Activated T-cell treated with anti-CD3 and anti-CD28 coated beads, Interleukin-2, amount 50 U/mL, for 48 hours (primary cell): ENCODE measurements at places on chromosomes 3 and 15.

GRCh38 chr15:56856934-56857333, 61.5 kb upstream of the TCF12 start:
- no peak for DNase-seq

- no peak for DNase-seq
These were observed 248.8 kb upstream of the TPM1 start for GRCh38 chr15:62793752-62794144.

- DNase-seq: no peak
These were observed 245.2 kb downstream of the EFHB start for GRCh38 chr3:19688767-19689166.

DNA sequence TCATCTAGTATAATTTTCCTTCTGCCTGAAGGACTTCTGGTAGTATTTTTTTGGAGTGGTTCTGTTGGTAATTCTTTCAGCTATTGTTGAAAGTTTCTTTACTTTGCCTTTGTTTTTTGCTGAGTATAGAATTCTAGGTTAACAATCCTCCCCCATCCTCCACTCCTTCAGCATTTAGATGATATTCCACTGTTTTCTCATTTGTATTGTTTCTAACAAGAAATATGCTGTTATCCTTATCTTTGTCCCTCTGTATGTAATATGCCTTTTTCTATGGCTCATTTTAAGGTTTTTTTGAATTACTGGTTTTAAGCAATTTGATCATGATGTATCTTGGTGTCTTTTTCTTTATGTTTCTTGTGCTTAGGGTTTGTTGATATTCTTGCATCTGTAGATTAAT, 53.9 kb downstream of the KLF15 start:
- DNase-seq: no peak

GRCh38 chr15:70512772-70513362, 250.5 kb downstream of the UACA start:
- DNase-seq: peak; percentile 84

DNA sequence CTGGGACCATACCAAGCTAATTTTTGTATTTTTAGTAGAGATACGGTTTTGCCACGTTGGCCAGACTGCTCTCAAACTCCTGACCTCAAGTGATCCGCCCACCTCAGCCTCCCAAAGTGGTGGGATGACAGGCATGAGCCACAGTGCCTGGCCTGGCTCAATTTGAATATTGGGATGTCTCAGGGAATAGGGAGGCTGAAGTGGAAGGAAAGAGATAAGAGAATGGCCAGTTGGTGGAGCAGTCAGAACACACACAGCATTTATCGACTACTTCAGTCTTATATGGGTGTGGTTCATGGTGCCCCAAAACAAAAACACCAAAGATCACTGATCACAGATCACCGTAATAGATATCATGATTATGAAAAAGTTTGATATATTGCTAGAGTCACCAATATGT, 144.4 kb downstream of the GMNC start:
- no peak for DNase-seq

- DNase-seq: no peak
These were observed 44.6 kb downstream of the P3H2 start for GRCh38 chr3:190076136-190076535.

DNA sequence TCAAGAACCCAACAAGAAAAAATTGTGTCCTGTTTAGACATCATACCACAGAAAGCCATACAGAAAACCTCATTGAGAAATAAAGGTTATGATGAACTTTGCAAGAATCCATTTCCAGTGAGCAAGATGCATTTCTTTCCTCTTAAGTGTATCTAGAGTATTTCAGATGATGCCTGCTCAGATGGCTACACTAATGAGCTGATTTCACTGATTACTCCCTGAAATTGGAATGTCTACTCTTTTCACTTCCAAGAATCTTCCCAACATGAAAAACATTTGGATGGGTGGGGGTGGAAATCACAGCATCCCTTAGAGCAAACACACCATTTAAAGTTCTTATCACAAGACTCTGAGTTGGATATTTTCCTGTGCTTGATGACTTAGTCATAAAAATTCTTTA, 41.4 kb upstream of the IL12A start:
- DNase-seq: no peak

GRCh38 chr3:134898181-134898754, 103.2 kb downstream of the EPHB1 start:
- DNase-seq: no peak

GRCh38 chr15:64460724-64461720, 644 bp downstream of the ZNF609 start:
- DNase-seq: peak; percentile 70

DNA sequence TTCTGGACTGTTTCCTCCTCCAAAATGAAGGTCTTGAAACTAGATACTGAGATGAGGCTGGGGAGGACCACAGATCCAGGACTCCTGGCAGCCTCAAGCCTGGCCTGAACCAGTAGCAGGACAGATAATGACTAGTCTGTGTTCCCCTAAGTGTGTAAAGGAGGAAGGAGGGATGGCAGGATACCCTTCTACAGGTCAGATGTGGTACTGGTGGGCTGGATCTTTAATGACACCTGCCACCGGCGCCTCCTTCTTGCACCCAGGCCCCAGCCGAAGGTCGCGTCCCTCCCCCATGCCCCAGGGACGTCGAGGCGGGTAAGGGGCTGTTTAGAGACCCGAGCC, 556 bp downstream of the USP19 start:
- DNase-seq: peak; percentile 25

- DNase-seq: no peak
These were observed 27.8 kb downstream of the LIPC start for GRCh38 chr15:58459560-58459959.

DNA sequence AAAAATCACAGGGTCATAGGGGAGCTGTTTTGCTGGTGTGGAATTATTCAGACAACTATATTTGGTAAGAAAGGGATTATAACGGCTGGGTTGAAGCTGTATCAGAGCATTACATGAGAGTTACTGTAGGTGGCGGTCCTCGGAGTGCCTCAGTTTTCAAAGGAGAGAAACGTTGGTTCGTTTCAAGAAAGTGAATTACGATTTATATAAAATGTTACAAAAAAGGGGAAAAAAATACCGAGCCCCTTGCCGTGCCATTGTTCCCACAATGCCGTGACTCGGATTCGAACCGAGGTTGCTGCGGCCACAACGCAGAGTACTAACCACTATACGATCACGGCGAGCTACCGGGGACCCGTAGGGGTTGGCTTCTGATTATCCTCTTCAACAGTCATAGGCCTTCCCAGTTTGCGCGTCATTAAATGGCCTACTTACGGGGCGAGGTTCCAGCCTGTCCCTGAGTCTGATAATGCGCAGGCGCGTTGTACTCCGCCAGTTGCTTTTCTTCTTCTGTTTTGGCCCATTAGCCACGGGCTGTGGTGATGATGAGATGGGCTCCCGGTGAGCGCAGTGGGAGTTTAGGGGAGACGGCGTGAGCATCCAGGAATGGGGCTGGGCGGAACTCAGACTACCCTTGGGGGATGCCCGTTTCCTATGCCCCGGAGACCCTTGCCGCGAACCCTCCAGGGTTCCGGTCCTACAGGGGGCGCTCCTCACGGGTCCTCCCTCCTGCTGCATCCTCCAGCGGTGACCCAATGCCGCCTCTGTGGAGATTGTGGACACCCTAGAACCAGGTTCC, 10.8 kb upstream of the SHF start:
- peak; percentile 98 for DNase-seq

DNA sequence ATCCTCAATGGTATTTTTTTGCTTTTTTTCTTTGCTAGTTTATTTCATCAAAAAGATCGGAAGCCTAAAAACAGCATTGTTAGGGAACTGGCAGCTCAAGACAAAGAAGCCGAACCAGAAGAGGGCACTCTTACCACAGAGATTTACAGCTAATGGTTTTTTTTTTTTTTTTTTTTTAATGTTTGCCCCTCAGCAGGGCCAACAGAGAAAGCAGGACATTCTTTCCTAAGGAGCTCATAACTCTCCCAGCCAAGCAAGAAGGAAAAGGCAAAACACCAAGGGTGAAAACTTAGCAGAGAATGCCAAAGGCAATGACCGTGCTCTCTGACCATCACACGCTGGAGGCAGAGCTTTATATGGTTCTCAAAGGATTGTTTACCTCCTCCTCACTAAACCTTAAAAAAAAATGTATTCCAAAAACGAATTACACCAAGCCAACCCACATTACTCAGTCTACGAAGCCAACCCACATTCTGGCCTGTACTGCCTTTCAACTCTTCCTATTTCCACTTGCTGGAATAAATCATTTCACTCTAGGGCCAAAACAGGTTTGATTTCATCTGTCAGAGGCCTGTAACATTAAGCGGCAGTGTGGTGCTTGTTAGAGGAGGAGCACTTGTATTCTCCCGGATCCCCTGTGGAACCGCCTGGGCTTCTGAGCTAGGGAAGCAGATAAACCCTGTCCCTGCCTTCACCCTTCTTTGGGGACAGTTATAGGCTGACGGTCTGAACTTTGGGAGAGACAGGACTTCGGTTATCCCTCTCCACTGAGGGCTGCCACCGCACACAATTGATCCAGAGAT, 35.6 kb upstream of the GYG1 start:
- no peak for DNase-seq

GRCh38 chr15:51121631-51122225, 27.0 kb upstream of the TNFAIP8L3 start:
- no peak for DNase-seq

DNA sequence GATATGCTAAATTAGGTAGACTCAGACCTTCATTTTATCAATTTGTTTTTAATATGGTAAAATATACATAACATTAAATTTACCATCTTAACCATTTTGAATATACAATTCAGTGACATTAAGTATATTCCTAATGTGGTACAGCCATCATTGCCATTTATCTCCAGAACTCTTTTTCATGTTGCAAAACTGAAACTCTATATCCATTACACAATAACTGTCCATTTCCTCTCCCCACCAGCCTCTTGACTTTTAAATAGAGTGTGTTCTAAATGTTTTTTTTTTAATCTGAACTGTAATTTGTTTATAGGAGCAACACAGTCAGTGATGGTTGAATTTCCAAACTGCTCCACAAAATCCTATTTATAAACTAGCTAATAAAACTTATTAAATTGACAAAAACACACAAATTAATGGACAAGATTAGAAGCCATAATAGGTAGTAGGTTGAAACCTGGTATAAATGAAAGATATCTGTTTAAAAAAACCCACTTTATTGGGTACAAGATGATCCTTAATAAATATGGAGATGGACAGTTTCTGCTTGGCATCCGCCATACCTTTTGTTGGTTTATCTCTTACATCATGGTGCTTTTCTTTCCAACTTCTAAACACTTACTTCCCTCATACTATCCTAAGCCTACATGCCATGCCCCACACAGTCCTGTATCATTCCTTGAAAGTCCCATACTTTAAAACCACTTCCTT, 142.4 kb downstream of the ZPLD1 start:
- DNase-seq: no peak

- no peak for DNase-seq
These were observed 40.6 kb upstream of the MEX3B start for GRCh38 chr15:82086243-82086995.

GRCh38 chr15:51132384-51133139, 37.9 kb upstream of the TNFAIP8L3 start:
- no peak for DNase-seq

GRCh38 chr3:42490243-42490642, 12.2 kb upstream of the VIPR1 start:
- no peak for DNase-seq

DNA sequence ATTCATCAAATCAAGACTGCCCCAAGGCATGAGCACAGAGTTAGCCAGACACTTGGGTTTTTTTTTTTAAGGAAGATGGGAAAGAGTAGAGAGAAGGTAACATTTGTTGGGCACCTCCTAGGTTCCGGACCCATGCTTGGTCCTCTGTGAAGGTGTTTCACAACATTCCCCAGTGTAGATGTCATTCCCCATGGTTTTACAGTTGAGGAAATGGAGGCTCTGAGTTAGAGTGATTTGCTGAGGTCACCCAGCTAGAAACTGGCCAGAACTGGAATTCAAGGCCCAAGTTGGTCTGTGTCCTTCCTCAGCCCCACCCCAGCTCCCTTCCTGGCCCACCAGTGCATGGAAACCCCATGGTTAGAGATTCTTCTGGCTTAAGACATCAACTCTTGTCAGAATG, 19.9 kb downstream of the WNT7A start:
- no peak for DNase-seq

DNA sequence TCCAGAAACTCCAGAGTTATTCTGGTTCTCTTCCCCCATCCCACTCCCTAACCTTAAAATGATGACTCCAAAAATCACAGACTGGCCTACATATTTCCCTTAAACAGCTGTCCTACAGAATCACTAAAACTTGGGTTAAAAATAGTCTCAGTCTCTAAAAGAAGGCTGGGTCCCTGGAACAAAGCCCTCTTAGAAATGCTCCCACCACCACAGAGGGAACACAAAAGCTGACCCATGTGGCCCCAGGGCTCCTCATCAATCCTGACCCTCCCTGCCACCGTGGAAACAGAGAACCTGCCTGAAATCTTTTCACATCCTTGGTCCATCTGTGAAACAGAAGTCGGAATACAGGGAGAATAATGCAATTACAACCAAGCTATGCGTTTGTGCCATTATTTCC, 55.7 kb upstream of the DCLK3 start:
- DNase-seq: no peak

- no peak for DNase-seq
These were observed 39.2 kb upstream of the POLR2M start for GRCh38 chr15:57667171-57667849.

DNA sequence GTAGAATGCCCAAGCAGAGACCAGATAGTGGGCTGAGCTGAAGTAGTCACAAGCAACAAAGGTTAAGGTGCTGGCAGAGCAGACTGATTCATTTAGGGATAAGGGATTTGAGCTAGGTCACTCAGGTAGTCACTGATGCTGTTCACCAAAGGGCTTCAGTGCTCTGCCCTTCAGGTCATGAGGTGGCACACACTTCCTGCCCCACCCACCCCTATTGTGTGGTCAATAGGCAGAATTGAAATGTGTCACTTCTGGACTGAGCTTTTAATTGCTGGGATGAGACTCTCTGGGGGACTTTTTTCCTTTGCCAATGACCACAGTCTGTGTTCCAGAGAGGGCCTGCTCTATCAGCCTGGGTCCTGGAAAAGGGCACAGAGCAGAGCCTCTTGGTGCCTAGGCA, 2.9 kb upstream of the DIS3L start:
- no peak for DNase-seq

- no peak for DNase-seq
These were observed 181.5 kb upstream of the LMCD1 start for GRCh38 chr3:8319935-8320634.

- no peak for DNase-seq
These were observed 4.4 kb upstream of the JMJD7 start for GRCh38 chr15:41823502-41823901.
